ENCODE measurements at places on chromosomes 12 and 14.

DNA sequence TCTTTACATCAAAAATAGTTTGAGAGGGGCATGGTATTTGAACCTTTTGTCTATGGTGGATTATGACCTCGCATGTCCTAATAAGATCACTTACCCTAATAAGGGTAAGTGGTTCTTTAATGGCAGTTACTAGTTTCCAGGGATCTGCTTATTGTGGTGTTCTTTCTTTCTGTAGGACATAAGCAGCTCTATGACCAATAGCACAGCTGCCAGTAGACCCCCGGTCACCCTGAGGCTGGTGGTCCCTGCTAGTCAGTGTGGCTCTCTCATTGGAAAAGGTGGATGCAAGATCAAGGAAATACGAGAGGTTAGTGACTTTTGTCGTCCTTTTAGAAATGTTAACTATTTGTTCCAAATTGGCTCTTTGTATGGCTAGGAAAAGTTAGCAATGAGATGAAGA, 7.2 kb downstream of the PCBP2 start:
- no peak for DNase-seq

DNA sequence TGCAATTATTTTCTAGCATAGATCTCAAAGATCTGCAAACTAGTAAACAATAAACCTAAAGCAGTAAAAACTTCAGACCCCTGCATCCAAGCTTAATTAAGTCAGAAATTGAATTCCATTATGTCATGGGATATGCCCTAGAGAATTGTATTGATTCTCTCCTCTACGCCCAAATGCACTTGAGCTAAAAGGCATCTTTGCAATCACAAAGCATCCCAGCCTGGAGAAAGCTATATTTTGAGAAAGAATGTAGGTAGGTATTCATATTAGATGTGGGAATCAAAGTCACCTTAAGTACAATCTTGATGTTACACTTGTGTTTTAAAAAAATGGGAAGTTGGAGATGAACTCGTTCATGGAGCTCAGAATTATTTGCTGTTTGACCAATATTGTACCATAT, 386.7 kb downstream of the ADAMTS20 start:
- no peak for DNase-seq

GRCh38 chr14:23174296-23175184, 8.9 kb downstream of the SLC7A8 start:
- no peak for DNase-seq

DNA sequence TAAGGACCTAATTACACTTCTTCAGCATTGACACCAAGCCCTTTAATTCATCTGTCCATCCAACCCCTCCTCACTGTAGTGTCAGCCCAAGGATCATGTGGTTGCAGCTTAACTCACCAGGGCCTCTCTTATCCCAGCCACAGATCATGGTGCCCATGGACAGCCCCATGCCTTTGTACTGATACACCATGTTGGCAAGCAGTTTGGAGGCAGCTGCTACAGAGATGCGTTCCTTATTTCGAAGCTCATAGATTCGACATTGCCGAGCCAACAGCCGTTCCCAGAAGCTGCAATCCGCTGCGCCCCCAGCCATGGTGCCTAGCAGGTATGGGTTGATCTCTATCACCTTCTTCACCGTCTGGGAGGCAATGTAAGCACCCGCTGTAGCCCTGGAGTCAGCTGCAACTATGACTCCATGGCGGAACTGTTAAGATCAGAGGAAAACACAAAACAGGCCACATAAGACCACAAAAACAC, 1.4 kb downstream of the PSMB5 start:
- DNase-seq = no peak

- DNase-seq = no peak
Measured at GRCh38 chr12:46367351-46368029, 5.1 kb downstream of the SLC38A2 start.

DNA sequence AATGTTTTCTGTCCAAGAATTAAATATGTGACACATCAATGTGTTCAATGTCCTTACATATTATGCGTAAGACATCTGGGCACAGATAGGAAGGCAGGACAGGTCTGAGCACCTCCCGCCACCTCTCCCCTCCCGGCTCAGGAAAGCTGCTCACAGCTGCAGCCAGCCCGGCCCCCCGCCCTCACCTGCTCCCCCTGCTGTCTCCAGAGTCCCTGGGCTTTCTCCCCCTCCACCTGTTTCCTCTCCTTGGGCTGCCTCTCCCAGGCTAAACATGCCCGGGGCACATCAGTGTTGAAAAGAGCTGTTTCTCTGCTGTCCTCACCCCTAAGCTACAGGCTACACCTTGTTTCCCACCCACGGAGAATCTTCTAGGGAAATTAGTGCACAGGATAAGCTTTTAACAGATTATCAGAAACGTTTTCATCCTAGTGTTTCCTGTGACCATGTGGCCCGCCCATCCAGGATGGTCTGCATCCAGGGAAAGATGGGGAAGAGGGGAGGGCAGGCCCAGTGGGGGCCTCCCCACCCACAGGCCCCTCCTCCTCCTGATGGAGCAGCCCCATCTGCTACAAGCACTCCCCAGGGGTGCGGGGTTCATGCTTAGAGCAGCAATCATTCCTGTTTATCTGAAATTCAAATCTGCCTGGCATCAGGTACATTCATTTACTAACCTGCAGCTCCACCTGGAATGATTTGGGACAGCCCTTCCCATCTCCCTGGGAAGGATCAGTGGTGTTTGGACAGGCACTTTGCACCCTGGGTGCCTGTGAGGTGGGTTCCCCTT, 273.8 kb upstream of the SFSWAP start:
- no peak for DNase-seq

GRCh38 chr12:91991399-91992187, 154.1 kb downstream of the BTG1 start:
- DNase-seq = no peak

GRCh38 chr14:99360774-99361595, 89.0 kb upstream of the BCL11B start:
- no peak for DNase-seq

DNA sequence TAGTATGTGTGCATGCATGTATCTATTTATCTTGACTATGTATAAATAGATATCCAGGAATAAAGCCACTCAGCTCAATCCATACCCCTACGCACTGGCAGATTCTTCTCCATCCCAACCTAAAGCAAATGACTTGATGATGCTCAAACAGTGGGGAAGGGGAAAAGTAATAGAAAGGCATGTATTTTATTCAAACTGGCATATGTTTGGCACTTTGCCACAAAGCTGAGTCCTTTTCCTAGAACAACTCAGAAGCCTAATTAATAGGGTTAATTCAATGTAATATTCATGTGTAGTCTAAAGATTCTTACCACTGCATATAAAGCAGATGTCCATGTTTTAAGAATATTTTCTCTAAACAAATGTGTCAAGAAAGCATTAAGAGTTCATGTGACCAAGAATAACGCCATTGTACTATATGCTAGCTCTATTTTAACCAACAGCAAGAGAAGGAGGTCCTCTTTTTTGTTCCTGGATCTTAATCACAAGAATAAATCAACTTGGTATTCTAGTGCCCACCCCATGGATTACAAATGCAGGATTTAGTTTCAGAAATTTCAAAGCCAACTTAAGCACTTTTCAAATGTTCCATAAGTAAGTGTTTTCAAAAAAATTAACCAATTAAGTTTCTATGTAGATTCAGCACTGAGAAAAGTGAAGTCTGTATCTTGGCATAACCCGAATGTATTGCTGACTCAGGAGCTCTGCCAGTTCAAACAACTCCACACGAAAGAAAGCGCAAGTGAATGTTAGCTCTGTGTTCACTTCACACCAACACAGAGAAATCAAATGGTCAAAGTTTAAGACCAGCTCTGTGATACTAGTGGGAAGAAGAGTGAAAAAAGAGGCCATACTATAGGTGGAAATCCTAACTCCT, 233.6 kb downstream of the MED13L start:
- no peak for DNase-seq

GRCh38 chr12:82593143-82593542, 93.6 kb upstream of the TMTC2 start:
- no peak for DNase-seq

- no peak for DNase-seq
Measured at GRCh38 chr14:54918427-54918826, 15.8 kb upstream of the GCH1 start.
